ENCODE measurements at places on chromosomes 6 and 20.

GRCh38 chr6:57147955-57148858 lies 23.9 kb upstream of the BAG2 start:
- no peak for DNase-seq

- no peak for DNase-seq
Observed at GRCh38 chr6:45715508-45715803, 300.2 kb downstream of the CLIC5 start.

DNA sequence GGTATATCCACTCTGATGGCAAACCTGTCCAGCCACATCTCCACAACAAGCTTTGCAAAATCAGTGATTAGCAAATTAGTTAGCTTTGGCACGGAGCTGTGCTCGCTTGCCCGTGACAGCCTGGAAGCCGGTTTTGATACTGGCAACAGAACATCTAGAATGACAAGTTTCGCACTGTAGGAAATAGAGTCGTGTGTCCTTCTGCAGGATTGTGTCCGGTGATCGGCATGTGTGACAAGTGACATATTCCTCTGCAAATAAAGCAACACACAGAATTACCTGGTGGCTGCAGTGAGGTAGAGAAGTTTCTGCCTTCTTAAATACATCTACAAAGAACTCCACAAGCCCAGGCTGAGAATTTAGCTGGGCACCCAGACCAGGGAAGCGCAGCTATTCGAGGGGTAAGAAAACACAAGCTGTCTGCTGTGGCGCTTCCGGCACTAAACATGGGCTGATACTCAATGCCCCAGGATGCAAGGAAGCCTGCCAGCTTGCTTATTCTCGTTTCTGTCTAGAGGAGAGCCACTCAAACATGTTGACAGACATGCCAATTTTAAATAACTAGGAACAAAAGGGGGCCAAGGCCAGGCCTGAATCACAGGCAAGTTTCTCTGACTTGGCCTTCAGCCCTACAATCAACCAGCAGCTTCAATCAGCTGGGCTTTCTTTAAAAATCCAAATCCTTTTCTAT lies 22.2 kb downstream of the EIF2S2 start:
- peak; percentile 54 for DNase-seq

- no peak for DNase-seq
Observed at GRCh38 chr6:143598466-143599080, 79.2 kb upstream of the PHACTR2 start.

DNA sequence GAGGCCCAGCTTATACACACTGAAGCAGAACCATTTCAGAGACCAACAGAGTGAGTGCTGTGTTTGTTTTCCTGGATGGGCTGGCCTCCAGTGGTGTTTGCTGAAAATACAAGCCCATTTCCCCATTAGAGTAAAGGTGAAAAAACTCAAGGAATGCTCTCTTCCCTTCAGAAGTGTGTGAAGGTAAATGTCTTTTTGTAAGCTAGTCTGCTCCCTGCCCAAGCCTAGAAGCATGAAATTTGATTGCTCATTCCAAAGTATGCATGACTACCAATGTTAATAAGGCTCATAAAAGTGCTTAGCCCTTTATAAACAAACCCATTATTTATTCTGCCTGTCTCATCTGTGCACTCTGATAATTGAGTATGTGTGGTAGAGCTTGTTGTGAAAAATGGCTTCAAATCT lies 59.1 kb downstream of the ADGRF1 start:
- DNase-seq: peak; percentile 11

- DNase-seq: no peak
Observed at GRCh38 chr6:53433261-53433950, 84.7 kb upstream of the ELOVL5 start.

- no peak for DNase-seq
Observed at GRCh38 chr20:20447196-20447595, 79.3 kb downstream of the INSM1 start.

- peak; percentile 56 for DNase-seq
Observed at GRCh38 chr6:71028236-71028876, 71.5 kb upstream of the B3GAT2 start.

- DNase-seq: peak; percentile 69
Observed at GRCh38 chr6:3749067-3749841, 2.3 kb downstream of the PXDC1 start.

DNA sequence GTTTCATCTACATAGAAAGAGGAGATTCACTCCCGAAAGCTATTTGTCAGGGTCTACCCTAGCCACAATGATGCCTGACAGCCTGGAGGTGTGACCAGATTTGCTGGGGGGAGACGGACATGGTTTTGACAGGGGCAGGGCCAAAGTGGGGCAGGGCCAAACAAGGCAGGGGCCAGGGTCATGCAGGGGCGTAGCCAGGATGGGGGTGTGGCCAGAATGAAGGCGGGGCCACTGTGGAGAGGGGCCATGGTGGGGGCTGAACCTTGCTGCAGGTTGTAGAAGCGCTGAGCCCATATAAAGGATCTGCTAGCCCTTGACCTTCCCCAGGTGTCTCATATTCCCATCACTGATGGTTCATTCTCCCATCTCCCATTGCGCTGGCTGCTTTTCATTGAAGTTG lies 184.1 kb upstream of the SULF2 start:
- no peak for DNase-seq

- DNase-seq: no peak
Observed at GRCh38 chr6:134835993-134836392, 113.9 kb downstream of the ALDH8A1 start.

GRCh38 chr6:107750176-107750797 lies 73.8 kb downstream of the SCML4 start:
- no peak for DNase-seq

DNA sequence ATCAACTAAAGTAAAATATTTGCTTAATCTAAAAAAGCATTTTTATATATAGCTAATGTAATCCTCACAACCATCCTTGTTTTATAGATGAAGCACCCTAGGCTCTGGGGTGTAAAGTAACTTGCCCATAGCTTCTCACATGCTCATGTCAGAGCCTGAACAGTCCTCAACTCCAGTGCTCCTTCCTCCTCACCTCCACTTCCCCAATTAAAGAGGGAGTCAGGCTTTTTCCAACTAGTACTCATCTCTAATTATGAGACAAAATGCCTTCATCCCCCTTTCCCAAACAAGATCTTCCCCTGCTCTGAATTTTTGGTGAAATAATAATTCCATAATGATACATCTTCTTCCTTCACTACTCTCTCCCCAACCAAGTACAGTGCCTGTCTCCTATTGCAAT lies 290.8 kb upstream of the PRDM1 start:
- DNase-seq: no peak

- DNase-seq: no peak
Observed at GRCh38 chr6:37507077-37507476, 7.4 kb upstream of the CCDC167 start.

GRCh38 chr6:63663147-63663955 lies 27.7 kb downstream of the PHF3 start:
- DNase-seq: no peak

DNA sequence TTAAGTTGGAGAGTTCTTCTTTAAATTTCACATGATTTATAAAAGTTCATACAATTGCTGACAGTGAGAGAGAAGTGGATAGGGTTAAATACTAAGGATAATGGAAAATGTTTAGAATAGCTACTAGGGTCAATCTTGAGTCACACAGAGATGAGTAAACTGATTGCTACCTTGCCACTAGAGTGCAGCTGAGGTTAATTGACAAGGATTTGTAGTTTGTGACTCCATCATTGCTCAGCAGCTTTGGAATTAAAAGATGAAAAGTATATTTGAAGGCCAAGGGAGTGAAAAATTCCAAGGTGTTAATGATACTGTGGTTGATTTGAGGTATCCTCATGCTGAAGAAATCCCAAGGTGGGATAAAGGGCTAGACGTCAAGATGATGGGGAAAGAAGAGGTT lies 524.0 kb downstream of the UTRN start:
- DNase-seq: no peak

DNA sequence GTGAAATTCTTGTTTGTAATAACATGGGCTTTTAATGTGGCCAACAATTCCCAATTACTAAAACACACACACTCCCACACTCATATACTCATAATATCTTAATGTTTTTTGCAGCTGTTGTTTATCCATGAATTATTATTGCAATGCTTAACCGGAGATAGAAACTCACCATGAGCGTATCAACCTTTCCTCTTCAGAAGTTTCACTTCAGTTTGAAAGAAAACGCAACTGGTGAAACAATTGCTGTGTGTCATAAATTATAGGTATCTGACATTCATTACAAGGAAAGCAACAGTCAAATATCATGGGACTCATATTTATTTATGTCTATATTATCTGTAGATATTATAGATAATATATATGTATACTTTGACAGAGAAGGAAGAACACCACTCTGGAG lies 104.1 kb downstream of the HDGFL1 start:
- DNase-seq: no peak

GRCh38 chr6:63862486-63863198 lies 227.0 kb downstream of the PHF3 start:
- DNase-seq: no peak

DNA sequence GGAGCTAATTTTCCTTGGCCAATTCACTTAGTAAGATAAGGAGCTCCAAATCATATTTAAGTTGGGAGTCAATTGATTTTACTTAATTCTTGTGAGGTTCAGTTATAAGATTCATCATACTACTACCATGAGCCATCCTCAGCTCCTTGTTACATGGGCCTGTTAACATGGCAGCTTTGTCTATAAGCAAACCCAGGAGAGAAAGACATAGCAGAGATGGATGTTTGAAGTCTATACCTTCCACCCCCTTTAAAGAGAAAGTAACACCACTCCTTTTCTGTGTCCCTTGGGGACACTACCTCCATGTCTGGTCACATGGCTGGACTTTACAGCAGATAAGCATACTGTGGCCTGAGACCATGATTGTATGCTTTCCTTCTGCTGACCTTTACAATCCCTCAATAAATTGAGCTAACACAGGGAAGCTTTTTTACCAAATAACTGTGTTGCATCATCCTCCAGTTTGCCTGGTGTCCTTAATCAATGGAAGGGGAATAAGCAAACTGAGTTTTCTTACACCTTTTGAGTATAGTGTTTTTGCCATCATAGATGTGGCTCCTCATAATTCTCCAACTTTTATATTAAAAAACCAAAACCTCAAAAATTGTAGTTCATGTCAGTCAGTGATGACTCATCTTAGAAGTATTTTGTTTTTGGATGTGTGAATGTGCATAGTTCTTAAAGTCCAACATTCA lies 9.8 kb upstream of the ZNFX1 start:
- DNase-seq: no peak

GRCh38 chr6:146305092-146305491 lies 238.5 kb upstream of the RAB32 start:
- no peak for DNase-seq

- no peak for DNase-seq
Observed at GRCh38 chr20:15342991-15343523, 1005.6 kb upstream of the FLRT3 start.

DNA sequence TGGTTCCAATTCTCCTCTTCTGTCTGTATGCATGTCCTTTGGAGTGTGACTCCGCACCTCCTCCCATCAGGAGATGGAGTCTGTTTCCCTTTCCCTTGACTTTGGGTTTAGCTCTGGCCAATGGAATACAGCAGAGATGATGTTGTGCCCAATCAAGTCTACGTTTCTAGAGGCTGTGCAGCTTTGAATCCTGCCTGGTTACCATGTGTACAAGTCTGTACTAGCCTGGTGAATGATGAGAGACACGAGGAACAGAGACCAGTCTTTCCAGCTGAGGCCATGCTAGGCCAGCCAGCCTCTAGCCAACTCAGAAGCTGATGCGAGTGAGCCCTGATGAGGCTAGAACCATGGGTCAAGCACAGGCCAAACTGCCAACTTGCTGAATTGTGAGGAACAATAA lies 83.2 kb downstream of the LAMP5 start:
- no peak for DNase-seq

GRCh38 chr20:48393737-48394314 lies 434.0 kb downstream of the PREX1 start:
- DNase-seq: no peak

DNA sequence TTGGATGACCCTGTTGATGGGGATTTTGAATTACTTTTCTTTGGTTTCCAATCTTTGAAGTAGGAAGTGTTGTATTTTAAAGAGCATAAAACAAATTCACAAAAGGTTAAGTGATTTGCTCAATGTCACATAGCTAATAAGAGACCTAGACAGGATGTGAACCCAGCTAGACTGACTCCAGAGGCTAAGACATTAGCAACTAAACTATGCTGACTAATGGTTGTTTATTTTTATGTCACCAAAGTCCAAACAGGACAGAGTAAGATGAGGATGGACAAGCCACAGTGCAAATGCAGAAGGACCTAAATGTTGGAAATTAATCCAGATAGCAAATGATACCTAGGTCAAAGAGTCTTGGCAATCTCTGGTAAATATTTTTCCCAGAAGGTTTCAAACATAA lies 38.0 kb downstream of the OGFRL1 start:
- DNase-seq: no peak

GRCh38 chr20:26276554-26277210 lies 580.0 kb upstream of the ZNF337 start:
- DNase-seq: no peak

DNA sequence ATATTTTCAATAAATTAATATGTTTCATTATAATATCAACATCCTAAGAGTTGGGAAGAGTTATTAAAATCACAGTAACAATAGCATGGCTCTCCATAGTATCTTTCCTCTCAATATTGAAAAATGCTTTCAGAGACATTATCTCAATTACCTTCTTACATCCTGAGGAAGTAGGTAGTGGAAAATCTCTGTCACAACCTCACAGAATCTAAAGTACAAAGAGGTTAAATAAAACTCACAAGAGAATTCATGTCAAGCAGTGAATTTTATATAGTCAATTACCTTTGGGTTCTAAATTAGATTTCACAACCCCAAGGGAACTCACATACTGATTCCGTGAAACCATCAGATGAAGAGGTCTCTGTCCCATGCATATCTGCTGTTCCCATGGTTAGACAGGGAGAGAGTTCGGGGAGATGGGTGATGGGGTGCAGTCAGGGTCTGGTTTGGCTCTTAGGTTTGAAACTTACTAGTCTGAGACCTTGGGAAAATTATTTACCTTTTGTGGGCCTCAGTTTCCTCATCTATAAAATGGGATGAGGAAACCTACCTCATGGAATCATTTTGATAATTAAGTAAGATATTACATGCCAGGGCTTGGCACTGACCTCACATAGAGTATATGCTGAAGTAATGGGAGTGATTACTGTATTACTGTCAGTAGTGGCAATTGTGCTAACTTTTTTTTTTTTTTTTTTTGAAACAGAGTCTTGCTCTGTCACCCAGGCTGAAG lies 74.0 kb upstream of the SNX9 start:
- DNase-seq: no peak

GRCh38 chr6:118736440-118736839 lies 85.0 kb upstream of the CEP85L start:
- DNase-seq: no peak

Data from DMS153 (cell line).